ENCODE measurements at places on chromosomes 6 and 20. TPM values are rescaled to one million over a fixed set of nuclear protein-coding genes. Genes with fewer than 3 reads are reported as not detected.
A peak's percentile ranks its signal among the peaks of the same experiment; 100 is the strongest.

GRCh38 chr6:144530118-144530517 is 245.0 kb downstream of the UTRN start:
- no peak for DNase-seq

GRCh38 chr20:22688485-22688884 is 104.1 kb upstream of the FOXA2 start:
- DNase-seq = no peak

- peak; percentile 48 for DNase-seq
These were observed 60.8 kb upstream of the SSTR4 start for GRCh38 chr20:22974354-22974753.

GRCh38 chr6:167394339-167394738 is 69.5 kb downstream of the TTLL2 start:
- DNase-seq = no peak

- DNase-seq = no peak
These were observed 318.6 kb upstream of the RUNX2 start for GRCh38 chr6:45009576-45009975.

GRCh38 chr6:52537001-52537753 is 39.7 kb downstream of the TRAM2 start:
- no peak for DNase-seq

GRCh38 chr6:89695667-89696066 is 57.1 kb upstream of the LYRM2 start:
- DNase-seq = no peak

DNA sequence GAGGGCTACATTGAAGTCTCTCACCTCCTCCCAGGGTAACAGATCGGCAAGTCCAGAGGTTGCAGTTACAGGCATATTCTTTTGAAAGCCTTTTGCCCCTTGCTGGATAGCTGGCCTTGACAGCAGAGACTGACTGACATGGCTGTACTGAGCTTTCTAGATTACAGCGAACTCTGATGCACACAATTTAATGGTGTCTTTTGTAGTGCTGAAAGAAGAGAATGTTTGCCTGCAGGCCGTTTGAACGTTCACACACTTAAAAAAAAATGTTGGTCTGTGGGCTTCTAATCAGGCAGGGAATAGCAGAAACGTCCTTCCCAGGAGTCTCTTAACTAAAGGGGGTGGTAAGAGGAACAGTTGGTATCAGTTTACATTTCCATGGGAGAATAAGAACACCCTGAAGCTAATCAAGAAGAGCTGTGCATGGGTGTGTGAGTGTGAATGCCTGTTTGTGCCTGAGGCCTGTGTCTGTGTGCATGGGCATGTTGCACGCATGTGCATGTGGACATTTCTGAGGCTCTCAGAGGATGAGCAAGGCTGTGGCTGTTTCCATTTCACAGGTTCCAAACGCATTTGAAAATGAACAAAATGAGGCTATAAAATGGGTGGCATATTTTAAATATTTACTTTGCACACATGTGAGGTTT is 213.9 kb upstream of the SSTR4 start:
- DNase-seq = peak; percentile 15

DNA sequence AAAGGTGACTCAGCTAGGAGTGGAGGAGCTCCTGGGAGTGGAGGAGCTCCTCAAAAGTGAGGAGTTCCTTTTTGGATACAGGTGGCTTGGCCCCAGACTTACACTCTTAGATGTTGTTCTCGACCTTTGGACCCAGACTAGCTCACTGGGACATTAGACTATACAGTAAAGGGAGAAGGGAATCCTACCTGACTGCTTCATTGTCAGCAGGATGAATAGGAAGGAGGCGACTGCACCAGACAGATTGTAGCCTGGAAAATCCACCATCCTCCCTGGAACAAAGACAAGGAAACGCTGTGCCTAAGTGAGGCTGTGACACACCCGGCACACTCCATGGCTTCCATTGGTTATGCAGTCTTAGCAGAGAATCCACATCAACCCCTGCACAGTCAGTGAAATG is at the start of gene BTNL2:
Gene BTNL2 (minus strand): TSS at position 325 of the 400 bp plus-strand sequence. CDS start 58 bp downstream, at position 267.
- no peak for DNase-seq

DNA sequence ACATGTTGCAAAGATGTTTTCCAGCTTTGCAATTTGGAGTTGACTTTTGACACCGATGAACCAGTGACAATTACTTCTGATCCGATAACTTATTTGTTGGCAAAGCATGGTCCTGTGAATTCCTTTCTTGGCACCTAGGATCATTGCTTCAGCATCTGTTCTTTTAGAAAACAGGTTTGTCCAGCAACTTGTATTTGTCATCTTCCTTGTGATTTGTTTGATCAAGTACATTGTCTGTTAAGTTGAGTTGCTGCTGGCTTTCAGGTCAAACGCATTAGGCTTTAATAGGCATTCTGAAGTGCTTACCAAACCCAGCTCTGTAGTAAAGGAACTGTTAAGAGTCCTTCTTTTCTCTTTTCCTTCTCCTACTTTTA is 192.4 kb upstream of the ZNF217 start:
- peak; percentile 99 for DNase-seq

GRCh38 chr20:4371623-4372251 is 350.0 kb upstream of the PRND start:
- DNase-seq = no peak

DNA sequence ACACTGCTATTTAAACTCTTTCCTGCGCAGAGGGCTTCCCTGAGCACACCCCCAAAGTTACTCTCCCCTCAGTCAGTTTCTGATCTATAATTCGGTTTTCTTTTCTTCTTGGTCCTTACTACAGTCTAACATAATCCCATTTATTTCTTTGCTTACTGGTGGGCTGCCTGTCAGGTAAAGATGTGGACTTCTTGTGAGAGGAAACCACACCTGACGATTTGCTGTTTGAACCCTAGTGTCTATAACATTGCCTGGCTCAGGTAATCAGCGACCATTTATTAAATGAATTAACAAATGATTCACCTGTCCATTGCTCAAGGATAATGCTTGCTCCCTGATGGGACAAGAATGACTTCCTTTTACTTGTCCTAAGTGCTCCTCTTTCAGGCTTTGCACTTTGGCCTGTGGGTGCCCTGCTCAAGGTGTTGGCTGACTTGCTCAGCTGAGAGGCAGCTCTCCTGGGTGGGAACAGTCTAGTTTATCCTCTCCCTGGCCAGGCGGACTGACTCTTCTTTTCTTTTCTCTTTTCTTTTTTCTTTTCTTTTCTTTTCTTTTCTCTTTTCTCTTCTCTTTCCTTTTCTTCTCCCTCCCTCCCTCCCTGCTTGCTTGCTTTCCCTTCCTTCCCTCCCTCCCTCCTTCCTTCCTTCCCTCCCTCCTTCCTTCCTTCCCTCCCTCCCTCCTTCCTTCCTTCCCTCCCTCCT is 233.1 kb downstream of the BCAS1 start:
- no peak for DNase-seq

- DNase-seq = peak; percentile 92
These were observed 546.4 kb downstream of the MMUT start for GRCh38 chr6:48916607-48917006.

DNA sequence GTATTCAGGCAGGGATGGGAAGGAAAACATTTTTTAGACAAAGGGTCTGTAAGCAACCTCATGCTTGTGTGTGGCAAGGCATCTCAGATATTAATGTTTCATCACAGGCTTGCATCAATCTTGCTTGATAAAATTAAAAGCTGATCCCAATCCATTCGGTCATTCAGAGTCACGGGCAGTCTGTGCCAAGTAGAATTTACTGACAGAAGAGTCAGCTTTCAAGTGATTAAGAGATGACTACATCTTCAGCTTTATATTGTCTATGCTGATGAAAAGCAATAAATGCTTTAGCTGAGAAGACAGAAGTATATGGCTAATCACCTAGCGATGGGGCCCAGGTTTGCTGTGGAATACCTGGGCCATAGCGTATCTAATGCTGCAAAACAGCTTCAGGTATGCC is 3.5 kb downstream of the PLEKHG1 start:
- no peak for DNase-seq

DNA sequence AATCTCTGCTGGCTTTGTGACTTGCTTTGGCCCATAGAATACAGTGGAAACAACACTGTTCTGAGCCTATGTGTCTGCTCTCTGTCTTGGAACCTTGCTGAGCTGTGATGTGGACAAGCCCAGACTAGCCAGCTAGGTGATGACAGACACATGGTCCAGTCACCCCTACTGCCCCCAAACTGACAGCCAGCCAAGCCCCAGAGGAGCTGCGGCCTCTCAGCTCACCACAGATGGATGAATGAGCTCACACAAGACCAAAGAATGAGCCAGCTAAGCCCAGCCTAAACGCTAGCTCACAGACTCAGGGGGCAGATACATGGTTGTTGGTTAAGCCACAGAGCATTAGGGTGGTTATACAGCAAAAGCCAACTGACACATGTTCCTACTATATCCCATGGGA is 4.1 kb downstream of the AARS2 start:
- DNase-seq = no peak

- no peak for DNase-seq
These were observed 53.4 kb downstream of the SLX4IP start for GRCh38 chr20:10488534-10488933.

- no peak for DNase-seq
These were observed 25.5 kb downstream of the FASTKD5 start for GRCh38 chr20:3134151-3134550.

GRCh38 chr6:135440087-135440792 is 57.3 kb downstream of the AHI1 start:
- DNase-seq = no peak

DNA sequence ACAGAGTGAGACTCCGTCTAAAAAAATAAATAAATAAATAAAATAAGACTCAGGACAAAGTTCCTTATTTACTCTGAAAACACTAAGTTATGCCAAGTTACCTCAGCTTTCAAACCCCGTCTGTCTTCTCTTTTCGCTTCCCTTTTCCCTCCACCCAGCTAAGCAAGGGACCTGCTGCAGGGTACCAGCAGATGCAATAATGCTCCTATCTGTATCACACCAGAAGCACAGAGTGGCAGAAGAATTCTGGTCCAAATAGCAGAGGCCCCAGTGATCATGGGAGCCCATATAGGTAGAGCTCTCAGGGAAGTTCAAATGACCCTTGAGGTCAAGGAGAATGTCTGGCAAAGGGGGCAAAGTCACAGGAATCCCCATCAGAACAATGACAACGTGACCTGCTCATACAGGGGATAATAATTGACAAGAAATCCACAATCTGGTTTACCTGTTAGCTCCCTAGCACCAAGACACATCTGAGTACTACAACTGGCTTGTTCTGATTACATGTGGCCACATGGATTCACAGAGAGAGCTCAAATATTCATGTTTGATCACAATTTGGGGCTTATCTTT is 8.7 kb downstream of the GCM1 start:
- no peak for DNase-seq

GRCh38 chr20:2801286-2801728 is 880 bp upstream of the CPXM1 start:
- no peak for DNase-seq

DNA sequence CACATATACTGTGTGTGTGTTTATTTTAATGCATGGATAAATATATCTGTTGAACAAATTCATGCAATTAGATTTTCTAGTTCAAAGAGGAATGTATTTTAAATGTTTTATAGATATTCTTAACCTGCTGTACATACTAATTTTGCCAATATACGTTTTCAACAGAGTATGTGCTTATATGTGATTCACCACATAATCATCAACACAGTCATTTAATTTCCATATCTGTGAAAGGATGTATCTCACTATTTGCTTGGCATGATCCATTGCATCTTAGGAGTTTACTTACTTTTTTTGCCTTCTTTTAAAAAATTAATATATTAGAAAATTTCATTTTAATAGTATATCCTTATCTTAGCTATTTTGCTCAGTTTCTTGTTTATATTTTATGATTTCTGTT is 902.3 kb upstream of the CITED2 start:
- DNase-seq = peak; percentile 52

Gene PREX1
- total RNA-seq = 18.9 TPM

Gene OTOR
- not detected for total RNA-seq

Gene PAX1
- not detected for total RNA-seq

Gene LY6G6F
- not detected for total RNA-seq

Gene HCRTR2
- not detected for total RNA-seq

Gene SERINC1
- 27.8 TPM for total RNA-seq
